ENCODE measurements at places on chromosomes 1 and 21.

DNA sequence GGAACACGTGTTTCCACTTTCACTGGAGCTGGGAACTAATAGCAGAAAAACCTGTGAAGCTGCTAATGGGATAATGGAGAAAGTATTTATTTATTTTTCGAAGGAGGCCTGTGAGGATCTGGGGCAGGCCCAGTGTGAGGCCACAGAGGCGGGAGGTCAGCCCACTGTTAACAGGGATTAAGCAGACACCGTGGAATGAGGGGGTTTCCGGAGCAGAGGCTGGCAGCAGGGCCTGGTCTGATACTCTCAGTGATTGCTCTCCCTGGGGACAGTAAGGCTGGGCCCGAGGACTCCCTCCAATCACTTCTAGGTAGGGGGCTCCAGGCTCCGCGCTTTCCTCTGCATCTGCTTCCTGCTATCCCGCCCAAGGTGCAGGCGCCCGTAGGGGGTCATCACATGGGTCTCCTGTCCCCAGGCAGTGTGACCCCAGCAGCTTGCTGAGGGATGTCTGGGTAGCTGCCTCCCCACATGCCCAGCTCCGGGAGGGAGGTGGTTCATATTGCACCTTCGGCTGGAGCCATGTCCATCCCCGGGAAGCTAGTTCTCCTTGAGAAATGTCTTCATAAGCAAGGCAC is 28.8 kb upstream of the CDCA8 start:
- DNase-seq = no peak

- no peak for DNase-seq
Observed at GRCh38 chr1:37537378-37537777, 16.7 kb downstream of the SNIP1 start.

GRCh38 chr1:243280571-243281129 is 24.8 kb downstream of the SDCCAG8 start:
- no peak for DNase-seq

GRCh38 chr21:42852925-42853570 is 26.3 kb downstream of the WDR4 start:
- DNase-seq = no peak

DNA sequence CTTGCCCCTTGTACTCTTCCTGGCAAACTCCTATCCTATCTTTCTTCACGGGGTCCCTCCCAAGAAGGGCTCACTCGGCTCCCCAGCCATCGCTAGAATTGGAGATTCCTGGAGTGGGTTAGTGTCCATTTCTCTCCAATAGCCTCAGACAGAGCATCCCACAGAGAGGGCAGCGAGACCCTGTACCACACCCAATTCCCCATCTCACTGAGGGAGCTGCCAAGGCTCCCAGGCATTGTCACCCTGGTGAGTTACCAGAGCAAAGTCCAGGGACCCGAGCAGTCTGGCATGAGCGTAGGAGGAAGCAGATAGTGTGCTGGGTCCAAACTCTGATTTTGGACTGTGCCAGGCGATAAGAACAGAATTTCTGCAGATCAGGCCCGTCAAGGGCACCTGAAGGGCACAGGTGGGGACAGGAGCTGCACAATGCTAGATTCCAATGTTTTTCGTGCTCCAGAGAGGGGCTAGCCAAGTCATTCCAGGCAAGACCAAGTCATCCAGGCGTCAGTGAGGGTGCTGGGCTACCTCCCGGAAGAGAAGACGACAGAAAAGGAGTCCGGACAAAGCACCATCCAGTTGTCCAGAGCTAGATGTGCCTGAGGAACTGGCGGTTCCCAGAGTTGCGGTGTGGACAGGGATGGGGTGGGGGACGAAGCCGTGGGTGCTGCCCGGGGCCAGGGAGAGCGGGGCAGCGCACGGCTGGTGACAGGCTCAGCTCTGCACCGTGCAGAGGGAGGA is 15.3 kb downstream of the AKR7A3 start:
- no peak for DNase-seq

DNA sequence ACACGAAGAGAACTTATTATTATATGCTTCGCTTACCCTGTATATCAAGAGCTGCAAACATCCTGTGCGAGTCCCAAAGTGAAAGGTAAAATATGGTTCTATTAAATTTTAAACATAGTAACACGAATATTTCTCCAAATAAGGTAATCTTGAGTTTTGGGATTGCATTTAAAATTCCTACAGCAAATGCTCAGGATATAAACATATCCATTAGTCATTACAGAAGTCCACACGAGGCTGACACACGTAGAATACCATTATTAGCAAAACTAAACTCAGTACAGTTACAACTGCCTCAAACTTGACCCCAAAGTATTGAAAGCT is 282 bp upstream of the LYPLAL1 start:
- DNase-seq = no peak

DNA sequence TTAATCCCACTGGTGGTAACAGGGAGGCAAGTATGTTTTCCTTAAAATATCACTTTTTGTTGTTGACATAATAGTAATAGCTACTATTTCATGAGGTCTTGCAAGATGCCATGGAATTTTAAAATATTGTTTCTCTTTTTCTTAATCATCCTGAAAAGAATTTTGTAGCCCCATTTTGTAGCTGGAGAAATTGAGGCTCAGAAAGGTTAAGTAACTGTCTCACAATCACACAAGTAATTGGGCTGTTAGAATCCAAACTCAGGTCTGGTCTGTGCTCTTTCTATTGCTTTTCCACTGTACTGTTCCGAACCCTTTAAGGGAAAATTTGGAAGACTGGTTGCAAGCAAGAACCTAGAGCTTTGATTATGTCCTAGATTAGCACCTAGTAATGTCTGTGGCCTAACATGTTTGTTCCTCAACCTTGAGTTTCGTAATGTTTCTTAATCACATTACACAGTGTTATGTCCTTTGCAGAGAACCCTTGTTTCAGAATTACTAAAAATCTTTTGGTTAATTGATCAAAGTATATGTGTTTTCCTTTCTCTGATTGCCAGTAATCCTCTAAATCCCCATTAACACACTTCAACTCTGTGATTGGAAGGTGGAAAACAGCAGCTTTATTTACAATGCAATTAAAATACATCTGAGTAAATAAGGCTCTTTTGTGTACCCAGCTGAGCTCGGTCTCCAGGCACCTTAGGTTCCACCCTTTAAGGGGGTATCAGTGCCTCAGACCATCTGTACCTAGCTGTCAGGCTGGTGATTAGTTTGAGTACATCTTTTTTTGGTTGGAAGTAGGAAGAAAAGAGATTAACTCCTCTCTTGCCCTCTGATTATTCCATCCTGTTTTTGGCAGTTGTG is 10.4 kb downstream of the LRRC42 start:
- DNase-seq = no peak

- no peak for DNase-seq
Observed at GRCh38 chr1:161365207-161365606, 2.5 kb downstream of the CFAP126 start.

DNA sequence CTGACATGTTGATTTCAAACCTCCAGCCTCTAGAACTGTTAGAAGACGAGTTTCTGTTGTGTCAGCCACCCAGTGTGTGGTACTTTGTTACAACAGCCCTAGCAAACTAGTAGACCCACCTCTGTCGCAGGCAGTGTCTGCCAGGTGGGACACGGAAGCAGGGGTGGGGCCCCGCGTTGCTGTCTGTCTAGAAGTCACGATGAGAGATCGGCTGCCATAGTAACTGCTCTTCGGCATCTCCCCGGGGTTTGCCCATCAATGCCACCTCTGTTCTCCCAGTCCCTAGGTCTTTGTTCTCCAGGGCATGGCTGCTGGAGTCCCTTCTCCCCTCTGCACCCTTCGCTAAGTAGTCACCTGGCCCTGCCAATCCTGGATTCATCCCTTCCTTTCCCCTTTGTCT is 15.2 kb upstream of the CLSTN1 start:
- no peak for DNase-seq

- DNase-seq = no peak
Observed at GRCh38 chr1:210747890-210748289, 386.1 kb downstream of the KCNH1 start.

DNA sequence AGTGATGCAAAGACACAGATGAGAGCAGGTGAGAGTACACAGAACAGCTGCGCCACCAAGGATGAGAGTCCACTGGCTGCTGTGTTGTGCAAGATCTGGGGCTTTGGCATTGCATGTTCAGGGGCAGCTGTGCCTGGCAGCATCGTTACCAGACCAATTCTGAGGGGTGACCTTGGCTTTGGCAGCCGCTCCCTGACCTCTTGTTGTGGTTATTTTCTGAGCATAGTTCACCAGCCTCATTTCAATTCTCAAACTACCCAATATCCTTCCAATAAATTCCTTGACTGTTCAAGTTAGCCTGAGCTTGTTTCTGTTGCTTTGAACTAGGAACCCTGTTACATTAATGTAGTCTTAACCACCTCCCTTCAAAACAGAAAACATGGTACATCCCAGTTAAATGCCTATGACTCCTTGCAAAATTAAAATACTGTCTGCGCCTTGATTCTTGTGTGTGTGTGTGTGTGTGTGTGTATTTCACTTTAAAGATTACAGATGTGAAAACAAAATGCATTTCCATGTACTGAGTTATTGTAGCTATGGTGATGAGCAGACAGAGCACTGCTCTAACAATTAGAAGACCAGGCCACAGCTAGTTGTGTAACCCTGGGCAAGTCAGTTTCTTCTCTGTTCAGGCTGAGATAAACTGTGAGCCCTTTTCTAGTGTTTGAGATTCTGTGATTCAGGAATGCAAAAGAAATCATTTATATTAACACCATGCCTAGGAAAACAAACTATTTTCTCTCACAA is 106.3 kb upstream of the GUCA2B start:
- DNase-seq = no peak

- DNase-seq = no peak
Observed at GRCh38 chr1:19220080-19220846, 10.2 kb upstream of the UBR4 start.

DNA sequence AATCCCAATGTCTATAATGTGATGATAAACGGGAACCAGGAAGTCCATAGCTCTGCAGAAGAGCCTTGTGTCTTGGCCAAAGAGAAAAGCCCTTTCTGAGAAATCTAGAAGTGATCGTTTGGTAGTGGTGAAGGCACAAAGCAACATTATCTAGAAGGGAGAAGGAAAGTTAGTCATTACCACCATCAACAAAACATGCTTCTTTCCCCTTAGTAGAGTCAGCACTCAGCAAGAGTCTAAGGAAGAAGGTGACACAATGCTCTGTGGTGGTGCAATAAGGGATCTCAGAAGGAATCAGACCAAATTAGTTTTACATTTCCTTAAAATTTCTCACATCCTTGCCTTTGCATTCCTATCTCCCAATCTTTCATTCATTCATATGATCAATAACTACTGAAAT is 134.4 kb upstream of the PRDX6 start:
- DNase-seq = no peak
